ENCODE measurements at places on chromosomes 7 and 10.
A peak's percentile ranks its signal among the peaks of the same experiment; 100 is the strongest.

DNA sequence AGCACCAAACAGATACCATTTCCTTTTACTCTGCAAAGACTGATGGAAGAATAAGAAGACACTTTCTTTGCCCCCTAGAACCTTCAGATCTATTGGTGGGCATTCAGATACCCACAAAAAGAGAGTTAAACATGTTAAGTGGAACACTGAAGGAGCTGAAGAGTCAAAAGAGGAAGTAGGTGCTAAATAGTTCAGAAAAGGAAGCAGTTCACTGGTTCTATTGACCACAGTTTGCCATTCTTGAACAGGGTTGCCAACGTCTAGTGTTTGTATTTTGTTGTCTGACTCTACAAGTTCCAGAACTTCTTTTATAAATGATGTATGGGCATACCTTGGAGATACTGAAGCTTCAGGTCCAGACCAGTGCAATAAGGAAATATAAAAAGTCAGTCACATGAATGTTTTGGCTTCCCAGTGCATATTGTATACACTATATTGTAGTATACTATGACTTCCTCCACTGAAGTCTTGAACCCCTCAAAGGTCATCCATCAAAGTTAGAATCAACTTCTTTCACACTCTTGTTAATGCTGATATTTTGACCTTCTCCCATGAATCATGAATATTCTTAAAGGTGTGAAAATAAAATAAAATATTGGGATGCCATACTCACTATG, 47.5 kb upstream of the AGR3 start:
- DNase-seq, result no peak

DNA sequence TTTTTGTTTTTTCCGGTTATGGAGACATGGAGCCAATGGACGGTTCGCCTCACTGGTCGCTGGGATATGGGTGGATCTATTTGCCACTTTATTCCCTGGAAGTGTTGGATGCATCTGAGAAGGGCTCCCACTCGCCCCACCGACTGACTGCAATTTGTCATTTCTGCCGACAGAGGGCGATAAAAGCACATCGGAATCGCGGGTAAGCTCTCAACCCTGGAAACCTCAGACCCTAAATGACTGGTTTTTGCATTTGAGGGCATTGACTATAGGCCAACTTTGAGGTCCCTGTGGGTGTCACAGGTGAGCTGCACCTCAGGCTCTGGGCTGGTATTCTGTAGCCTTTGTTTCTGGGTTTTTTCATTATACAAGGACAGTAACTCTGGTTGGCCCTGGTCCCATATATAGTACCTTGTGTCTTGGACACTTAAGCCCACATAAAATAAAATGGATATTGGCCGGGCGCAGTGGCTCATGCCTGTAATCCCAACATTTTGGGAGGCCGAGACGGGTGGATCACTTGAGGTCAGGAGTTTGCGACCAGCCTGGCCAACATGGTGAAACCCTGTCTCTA, 11.9 kb upstream of the OPALIN start:
- DNase-seq, result peak; percentile 18

GRCh38 chr7:43139137-43139536, 26.7 kb downstream of the HECW1 start:
- no peak for DNase-seq

GRCh38 chr10:124746992-124747391, 2.8 kb upstream of the FAM53B start:
- no peak for DNase-seq

- DNase-seq, result no peak
Observed at GRCh38 chr10:69795242-69795934, 6.3 kb upstream of the COL13A1 start.

GRCh38 chr10:127318396-127318795, 122.0 kb upstream of the INSYN2A start:
- DNase-seq, result no peak

GRCh38 chr7:5197811-5198210, 7.8 kb downstream of the WIPI2 start:
- no peak for DNase-seq

DNA sequence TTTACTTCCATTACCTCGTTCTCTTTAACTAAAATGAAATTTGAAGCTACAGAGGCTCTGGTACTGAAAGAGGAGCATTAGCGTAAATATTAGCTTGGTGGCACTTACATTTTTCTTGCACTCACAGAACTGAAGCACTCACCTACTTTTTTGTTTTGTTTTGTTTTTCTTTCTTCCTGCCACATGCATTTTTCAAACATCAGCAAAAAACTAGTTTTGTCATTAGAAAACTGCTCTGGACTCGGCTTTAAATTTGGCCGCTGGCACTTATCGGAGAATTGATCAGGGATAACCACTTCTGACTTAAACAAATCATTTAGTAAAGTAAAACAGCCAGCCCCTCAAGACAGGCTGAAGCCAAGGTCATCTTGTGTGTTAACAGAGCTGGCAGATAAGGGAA, 216.3 kb downstream of the SFMBT2 start:
- DNase-seq, result no peak

DNA sequence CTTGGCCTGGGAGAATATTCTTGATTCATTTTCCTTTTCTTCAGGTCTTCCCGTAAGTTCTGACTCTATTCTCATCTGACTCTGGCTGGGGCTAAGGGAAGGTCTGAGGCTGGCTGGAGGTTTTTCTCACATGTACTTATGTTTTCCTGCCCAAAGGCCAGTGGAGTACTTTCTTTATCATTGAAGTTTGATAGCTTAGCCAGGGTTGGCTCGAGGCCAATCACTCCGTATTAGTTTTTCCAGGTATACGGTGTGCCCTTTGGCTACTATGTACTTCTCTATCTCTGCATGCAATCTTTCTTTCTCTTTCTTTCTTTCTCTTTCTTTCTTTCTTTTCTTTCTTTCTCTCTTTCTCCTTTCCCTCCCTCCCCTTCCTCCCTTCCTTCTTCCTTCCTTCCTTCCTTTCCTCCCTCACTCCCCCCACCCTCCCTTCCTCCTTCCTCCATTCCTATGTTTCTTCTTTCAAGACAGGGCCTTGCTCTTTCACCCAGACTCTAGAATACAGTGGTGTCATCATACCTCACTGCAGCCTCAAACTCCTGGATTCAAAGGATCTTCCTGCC, 26.8 kb upstream of the VKORC1L1 start:
- no peak for DNase-seq

DNA sequence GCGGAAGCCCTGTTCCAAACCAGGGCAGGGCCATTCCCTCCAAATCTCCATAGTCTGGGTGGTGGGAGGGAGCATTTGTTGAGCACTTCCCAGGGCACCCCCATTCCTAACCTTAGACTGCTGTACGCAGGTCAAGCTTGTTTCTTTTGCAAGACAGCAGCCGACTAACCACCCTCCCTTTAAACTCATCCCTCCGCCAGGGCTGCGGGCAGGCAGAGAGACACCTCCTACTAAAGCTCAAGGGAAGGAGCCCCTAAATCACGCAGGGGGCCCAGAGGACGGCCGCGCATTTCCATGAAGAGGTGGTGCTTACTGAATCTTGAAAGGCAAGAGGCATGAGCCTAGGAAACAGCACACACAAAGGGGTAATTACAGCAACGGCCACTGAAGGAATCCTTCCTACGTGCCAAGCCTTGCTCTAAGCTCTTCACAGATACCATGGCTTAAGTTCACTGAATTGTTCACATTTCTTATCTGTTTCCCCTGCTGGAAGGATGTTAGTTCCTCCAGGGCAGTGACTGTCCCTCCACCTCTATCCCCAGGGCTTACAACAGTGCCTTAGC, 90.0 kb downstream of the PROSER2 start:
- no peak for DNase-seq

DNA sequence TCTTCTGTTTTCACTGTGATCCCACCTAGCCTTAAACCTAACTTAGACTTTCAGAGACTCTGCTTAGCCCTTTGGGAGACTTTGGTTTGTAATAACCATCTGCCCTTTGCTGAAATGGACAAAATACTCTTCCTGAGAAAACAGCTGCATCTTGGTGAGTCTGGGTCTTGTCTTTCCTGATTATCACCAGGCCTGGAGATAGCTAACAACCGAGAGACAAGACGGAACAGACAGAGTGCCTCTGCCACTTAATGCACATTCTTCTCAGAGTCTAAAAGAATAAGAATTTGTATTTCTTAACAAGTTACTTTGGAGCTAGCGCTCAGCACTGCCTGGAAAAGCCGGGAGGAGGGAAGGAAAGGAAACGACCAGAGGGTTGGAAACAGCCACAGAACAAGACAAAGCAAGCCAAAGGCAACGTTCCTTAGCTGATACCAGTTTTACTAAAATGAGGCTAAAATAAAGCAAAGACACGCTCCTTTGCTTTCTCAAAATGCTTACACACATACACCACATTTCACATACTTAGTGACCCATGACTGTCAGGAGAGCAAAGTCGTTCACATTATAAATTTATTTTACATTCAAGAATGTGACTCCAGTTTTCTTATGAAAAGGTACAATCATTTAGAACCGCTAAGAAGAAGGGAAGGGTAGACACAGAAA, 70.3 kb upstream of the DGKI start:
- no peak for DNase-seq

GRCh38 chr7:33677556-33677955, 227.8 kb upstream of the BMPER start:
- no peak for DNase-seq

DNA sequence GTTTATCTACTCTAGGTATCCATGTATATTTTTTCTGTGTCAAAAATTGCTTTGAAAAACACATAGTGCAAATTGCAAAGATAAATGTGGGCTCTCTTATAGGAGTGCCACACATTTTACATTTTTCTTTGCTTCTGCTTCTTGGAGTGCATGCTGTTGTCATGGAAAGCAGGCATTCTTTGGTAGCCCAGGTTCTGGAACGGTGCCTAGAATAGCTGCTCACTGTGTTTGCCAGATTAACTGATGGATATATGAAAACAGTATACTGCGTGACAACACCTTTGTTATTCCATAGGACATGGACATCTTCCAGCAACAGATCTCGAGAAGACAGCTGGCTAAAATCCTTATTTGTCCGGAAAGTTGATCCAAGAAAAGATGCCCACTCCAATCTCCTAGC, 13.4 kb downstream of the NIPSNAP2 start:
- DNase-seq, result peak; percentile 48

- DNase-seq, result no peak
Observed at GRCh38 chr10:15245530-15245929, 77.0 kb upstream of the NMT2 start.

DNA sequence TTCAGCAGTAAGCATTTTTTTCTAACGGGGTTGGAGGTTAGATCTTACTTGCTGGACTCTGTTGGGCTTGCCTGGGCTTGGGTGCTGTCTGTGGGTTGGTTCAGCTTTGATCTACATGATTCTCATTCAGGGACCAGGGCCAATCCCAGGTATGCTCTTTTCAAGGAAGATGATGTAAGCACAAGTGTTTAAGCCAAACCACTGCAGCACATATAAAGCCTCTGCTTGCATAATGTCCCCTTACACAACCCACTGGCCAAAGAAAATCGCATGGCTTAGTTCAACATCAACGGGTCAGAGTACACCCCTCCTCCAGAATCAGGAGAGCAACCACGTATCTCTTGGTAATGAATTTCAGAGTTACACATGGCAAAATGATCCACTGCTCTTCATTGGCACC, 83.9 kb downstream of the DNAJB9 start:
- DNase-seq, result no peak

DNA sequence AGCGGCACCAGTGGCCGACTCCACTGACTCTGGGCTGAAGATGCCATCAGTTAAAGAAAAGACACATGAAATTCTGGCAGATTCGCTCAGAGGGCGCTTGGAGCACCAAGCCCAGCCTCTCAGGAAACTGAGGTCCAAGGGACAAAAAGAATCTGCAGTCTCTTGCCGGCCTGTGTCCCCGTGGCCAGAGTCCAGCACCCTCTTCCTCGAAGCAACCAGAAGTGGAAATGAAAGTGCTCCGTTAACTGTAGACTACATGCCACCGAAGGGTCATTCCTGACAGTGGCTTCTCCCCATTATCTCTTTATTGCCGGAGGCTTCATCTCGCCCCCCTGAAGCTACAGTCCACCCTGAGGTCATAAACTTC, 1.0 kb upstream of the CHST15 start:
- no peak for DNase-seq

DNA sequence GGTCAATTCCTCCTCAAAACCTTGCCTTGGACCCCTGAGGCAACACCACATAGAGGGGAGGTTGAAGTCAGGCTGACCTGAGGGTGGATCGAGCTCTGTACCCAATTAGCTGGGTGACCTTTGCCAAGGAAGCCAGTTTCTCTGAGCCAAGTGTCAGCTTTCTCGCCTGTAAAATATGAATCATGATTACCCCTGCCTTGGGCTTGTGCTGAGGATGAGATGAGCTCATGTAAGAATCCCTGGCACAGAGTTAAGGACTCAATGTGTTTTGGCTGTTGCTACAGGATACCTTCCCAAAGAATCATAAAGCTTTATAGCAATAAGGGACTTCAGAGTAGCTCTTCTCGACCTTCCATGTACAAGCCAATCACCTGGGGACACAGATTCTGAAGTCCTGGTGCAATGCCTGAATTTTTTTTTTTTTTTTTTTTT, 43.5 kb upstream of the CACUL1 start:
- no peak for DNase-seq

DNA sequence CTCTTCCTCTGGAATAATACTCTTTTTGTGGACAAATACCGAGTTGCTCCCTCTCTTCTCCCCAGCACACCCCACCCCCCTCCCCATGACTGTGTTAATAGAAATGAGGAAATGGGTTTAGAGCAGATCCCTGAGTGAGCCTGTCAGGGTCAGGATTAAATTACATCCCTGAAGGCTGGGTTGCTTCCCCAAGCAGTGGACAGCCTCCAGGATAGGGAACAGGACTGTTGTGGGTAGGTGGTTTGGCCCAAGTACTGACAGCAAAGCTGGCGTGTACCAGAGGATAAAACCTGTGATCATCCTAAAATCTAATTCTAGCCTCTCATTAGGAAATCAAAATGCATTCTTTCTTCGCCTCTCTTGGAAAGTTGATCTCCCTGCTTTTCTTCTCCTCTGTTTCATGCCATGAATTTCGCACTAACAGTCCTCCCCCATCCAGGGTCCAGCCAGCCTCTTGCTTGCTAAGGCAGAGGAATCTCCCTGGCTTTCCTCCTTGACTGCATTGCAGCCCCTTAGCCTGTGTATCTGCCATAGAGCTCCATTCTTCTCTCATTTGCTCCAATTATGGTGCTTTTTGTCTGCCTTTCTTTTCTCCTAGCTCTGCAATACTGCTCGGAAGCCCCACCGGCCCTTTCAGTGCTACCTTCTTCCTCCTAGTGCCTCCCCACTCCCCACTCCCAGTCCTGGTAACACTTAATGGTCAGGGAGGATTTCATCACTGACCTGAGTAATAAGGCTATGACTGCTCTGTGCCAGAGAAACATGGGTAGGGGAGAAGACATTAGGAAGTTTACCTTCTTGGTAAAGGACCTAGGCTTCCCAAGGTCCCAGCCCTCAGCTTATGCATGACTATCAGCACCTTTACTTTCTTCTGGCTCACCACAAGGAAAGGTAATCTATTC, 8.4 kb downstream of the LRRC4 start:
- DNase-seq, result no peak

GRCh38 chr7:128724743-128725142, 14.4 kb upstream of the CALU start:
- DNase-seq, result no peak

- no peak for DNase-seq
Observed at GRCh38 chr7:65251851-65252620, 121.6 kb upstream of the ZNF92 start.

GRCh38 chr10:111379534-111380187, 302.8 kb downstream of the ADRA2A start:
- DNase-seq, result no peak

- DNase-seq, result no peak
Observed at GRCh38 chr10:97321032-97321803, 2.1 kb downstream of the FRAT1 start.

GRCh38 chr7:105976868-105977267, 13.8 kb downstream of the CDHR3 start:
- DNase-seq, result no peak

Measured in NCI-H1694 (cell line).